ENCODE measurements at places on chromosomes 5 and 9.

GRCh38 chr5:171363846-171364245, 23.8 kb upstream of the NPM1 start:
- DNase-seq = no peak

- DNase-seq = peak; percentile 73
Measured at GRCh38 chr5:145787001-145787400, 48.1 kb downstream of the PRELID2 start.

- peak; percentile 47 for DNase-seq
Measured at GRCh38 chr5:93603793-93604643, 21.0 kb downstream of the NR2F1 start.

GRCh38 chr9:70600506-70600905, 186.0 kb upstream of the KLF9 start:
- DNase-seq = peak; percentile 89

GRCh38 chr9:134363450-134363849, 37.2 kb downstream of the RXRA start:
- DNase-seq = no peak

GRCh38 chr5:104909803-104910202, 1347.2 kb upstream of the NUDT12 start:
- DNase-seq = no peak

GRCh38 chr9:133850161-133850560, 112.0 kb upstream of the SARDH start:
- no peak for DNase-seq

DNA sequence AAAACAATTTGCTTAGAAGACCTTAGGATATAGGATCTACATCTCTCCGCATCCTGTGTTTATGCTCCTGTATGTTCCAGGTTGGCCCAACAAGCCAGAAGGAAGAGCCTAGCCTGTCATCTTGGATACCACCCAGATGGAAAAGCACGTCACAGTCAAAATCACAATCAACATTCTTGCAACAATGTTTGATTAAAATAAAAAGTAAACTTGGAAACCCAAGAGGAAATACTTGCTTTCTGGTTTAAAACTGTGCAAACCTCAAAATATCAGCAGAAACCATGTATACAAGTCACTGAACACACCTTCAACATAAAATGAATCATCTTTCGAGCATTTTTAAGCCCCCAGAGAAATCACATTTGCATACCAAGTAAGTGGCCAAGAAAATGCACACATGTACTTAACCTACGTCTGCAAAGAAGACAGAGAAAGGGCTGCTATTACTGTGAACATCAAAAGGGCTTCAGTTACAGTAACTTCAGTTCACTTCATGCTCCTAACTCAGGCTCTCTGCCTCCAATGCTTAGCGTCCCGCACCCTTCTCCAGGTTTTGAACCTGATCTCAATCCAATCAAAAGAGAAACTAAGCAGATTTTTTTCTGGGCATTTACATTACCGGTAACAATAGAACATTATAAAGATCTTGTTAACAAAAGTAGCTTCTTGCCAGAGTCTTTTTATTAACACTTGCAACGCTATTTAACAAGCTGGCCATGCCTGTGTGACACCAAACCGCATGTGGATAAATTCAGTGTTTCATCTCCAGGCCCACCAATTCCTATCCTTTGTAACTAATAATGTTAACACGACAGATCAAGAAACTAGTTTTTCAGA, 1.3 kb downstream of the ENC1 start:
- DNase-seq = peak; percentile 54

- no peak for DNase-seq
Measured at GRCh38 chr9:84320231-84320630, 20.3 kb downstream of the SLC28A3 start.

DNA sequence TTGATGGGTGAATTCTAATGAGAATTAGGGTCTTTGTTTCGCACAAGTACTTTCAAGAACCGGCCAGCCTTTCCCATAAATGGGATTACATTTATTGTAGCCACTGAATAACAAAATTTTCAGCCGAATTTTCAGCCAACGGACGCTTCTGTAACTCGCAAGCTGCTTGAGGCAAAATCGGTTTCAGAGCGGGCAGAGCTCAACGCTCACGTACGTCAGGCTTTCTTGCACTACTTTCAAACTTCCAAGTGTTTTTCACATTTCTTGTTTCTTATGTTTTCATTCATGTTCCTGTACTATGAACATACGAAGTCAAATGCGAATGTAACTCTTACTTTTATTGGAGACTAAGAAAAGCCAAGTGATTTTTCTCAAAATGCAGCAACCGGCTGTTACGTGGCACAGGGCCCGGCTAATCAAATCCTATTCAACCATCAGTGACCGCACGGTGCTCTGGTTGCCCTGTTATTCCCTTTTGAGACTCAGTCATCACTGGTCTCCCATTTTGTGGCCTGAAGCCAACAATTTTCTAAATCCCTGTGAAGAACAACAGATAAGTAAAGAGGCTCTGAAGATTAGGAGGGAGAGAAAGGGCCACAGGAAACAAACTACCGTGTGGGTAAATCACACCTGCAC, 68.5 kb downstream of the SLC28A3 start:
- peak; percentile 31 for DNase-seq

GRCh38 chr9:13568405-13568804, 288.9 kb upstream of the MPDZ start:
- DNase-seq = peak; percentile 63

DNA sequence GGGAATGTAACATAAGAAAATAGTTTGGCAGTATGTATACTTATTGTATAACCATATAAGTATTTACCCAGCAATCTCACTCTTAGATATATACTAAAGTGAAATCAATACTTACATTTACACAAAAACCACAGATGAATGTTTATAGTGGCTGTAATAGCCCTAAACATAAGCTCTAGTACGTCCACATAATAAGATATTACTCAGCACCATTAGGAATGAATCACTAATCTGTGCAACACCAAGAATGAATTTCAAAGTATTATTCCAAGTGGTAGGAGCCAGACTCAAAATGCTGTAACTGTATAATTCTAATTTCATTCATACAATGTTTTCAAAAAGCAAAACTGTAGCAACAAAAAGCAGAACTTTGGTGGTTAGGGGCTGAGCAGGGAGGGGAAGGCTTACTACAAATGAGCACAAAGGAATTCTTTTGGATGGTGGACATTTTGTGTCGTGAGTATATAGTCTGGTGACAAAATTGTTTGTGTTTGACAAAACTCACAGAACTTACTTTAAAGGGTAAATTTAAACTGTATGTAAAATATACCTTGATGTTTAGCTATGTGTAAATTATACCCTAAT, 11.9 kb upstream of the C5orf46 start:
- peak; percentile 60 for DNase-seq

DNA sequence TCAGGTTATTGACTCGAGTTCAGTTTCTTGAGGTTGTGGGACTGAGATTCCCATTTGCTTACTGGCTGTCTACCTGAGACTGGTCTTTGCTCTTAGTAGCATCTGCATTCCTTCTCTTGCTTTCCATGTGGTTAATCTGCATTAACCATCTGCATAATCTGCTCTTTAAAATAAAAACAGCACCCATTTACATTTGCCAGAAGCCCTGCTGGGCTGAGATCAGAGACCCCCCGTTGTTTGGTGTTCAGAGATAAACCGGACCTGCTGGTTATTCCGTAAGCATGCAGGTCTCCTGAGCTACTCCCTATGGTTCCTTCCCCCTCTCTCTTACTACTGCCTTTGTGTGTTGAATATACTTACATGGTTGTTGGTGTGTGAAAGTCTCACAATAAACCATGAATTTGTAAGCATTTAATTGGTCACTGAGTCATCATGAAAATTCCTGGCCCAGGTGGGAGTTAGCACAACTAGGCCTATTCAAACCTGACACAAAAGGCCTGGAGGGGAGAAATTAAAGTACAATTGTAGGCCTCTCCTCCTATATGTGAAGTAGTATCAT, 396.7 kb downstream of the MRPS30 start:
- DNase-seq = no peak

- DNase-seq = no peak
Measured at GRCh38 chr5:174338185-174339010, 292.9 kb downstream of the NSG2 start.

- no peak for DNase-seq
Measured at GRCh38 chr9:129052592-129052991, 16.2 kb downstream of the MIGA2 start.

- DNase-seq = no peak
Measured at GRCh38 chr5:24389968-24390367, 254.8 kb downstream of the CDH10 start.

GRCh38 chr9:71079451-71079850, 42.0 kb downstream of the TRPM3 start:
- DNase-seq = peak; percentile 18

DNA sequence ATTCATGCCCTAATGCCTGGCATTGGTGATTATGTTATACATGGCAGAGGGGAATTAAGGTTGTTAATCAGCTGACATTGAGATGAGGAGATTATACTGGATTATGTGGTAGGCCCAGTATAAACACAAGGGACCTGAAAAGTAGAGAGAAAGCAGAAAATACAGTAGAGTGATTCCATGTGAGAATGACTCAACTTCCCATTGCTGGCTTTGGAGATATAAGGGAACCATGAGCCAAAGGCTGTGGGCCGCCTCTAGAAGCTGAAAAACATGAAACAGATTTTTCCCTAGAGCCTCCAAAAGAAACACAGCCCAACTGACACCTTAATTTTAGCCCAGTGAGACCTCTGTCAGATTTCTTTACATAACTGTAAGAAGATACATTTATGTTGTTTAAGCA, 65.0 kb upstream of the CTXN3 start:
- DNase-seq = no peak

DNA sequence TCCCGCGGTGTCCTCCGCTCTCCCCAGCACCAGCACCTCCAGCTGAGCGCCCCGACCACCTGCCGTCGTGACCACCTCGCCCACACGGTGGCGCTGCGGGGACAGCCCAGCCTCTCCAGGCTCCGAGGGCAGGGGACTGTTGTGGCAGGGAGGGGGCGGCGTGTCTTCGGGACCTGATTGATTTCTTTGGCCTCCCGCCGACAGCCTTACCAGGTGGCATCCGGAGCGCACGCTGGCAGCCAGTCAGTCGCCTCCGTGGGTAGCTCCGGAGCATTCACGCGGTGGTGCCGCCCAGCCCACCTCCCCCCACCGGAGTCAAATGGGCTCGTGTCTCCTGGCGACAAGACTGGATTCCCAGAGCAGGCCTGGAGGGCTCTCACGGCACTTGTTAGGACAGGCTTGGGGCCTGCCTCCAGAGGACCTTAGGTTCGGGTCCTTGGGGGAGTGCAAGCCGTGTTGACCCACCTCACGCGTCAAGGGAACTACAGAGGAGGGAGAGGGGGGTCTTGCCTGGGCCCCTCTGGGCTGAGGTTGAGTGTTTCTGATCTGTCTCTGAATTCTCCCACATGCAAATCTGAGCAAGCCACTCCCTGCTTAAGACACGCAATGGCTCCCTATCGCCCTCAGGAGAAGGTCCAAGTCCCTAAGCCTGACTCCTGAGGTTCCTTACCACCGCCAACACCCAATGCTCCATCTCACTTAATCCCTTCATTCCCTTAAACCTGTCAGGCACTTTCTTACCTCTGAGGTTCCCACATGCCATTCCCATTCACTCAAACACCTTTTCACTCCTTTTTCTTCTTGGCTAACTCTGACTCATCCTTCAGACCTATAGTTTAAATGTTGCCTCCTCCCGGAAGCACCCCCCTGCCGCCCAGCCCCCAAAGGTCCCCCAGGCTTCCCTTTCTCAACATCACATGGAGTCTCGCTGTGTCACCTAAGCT, 51.2 kb upstream of the GGTA1 start:
- peak; percentile 66 for DNase-seq

DNA sequence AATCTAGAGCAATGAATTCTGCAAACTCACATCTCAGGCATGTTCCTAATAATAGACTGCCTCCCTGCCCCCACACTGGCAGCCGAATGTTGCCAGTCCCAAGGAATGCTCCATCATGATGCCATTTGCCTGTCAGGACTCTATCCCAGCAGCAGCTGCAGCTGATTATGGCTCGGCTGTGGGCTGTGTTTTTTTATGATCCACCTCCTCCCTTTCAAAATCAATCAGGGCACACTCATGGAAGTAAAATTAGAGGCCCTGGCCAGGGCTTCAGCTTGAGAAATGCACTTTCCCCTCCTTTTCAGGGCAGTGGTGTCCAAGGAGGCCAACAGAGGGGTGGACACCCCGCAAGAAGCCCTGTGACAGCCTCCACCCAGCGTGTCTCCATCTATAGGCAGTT, 176.7 kb upstream of the S1PR3 start:
- peak; percentile 55 for DNase-seq

DNA sequence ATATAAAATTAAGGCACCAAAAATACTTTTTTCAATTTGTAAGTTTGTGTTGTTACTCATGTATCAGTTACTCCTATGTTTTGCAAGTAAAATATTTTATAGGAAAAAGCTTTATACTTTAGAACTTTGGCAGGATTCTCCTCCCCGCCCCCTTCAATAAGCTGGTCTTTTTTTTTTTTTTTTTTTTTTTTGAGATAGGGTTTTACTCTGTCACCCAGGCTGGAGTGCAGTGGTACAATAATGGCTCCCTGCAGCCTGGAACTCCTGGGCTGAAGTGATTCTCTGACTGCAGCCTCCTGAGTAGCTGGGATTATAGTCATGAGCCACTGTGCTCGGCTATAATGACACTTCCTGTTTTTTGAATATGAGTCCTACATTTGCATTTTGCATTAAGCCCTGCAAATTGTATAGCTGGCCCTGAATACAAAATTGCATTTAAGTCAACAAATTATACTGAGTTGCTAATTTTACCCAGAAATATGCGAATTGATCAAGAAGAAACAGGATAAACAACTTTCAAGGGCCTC, 192.9 kb downstream of the PIK3R1 start:
- DNase-seq = no peak

GRCh38 chr5:66637994-66638393, 41.8 kb downstream of the MAST4 start:
- no peak for DNase-seq

- no peak for DNase-seq
Measured at GRCh38 chr9:32331240-32331639, 53.2 kb upstream of the ACO1 start.

DNA sequence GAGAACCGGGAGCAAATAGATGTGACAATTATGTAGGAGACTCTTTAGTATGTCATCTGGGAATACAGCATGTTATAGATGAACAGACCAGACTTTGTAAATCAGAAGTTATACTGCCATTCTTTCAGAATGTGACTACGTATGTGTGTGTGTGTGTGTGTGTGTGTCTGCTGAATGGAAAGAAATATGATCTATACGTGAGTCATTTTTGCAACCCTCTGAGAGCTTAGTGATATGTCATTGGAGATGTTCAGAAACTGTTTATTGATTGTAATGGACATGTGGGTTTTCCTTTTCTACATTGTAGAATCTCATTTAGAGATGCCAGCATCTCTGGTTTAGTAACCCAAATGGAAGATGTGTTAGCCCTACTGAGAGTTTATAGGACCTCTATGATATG, 731.5 kb downstream of the TLE1 start:
- DNase-seq = peak; percentile 14

DNA sequence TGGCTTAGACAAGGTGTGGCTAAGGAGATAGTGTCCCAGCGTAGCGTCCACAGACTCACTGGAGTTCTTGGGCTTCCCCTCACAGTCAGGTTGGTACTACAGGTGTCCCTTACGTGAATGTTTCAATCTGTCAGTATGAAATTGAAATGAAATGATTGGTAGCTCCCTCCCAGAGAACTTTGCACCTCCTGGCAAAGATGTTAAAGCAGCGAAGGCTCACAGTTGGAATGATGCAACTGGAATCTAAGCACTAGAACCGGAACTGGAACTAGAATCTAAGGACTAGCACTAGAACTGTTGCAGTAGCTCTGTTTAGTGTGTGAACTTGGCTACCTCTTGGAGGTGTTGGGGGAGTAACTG, 1.1 kb downstream of the SLC31A1 start:
- DNase-seq = peak; percentile 40

GRCh38 chr5:13994621-13995253, 50.2 kb upstream of the DNAH5 start:
- DNase-seq = no peak

GRCh38 chr5:16037121-16037845, 142.3 kb downstream of the MARCHF11 start:
- DNase-seq = no peak
